Endothelial cell of umbilical vein (primary cell): ENCODE measurements at places on chromosomes 2 and 18.

- H3K27ac ChIP-seq, result no peak overlapping the region
- no peak overlapping the region for H3K4me3 ChIP-seq
- no peaks in the 10 kb centered on the region for H3K27me3 ChIP-seq
- H3K36me3 ChIP-seq, result no peaks in the 10 kb centered on the region
Observed at GRCh38 chr2:202577250-202578183, 57.3 kb upstream of the FAM117B start.

DNA sequence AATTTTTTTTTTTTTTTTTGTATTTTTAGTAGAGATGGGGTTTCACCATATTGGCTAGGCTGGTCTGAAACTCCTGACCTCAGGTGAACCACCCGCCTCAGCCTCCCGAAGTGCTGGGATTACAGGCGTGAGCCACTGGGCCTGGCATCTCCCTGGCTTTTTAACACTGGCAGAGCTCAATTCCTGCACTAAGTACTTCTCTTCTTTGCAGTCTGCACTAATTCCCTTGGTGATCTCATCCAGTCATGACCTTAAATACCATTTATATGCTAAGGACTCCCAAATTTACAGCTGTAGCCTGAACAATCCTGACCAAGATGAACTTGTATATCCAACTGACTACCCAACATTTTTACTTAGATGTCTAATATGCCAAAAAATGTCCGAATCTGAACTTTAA is 10.2 kb downstream of the PREPL start:
- no peak overlapping the region for H3K27ac ChIP-seq
- H3K4me3 ChIP-seq, result no peak overlapping the region
- H3K27me3 ChIP-seq, result no peaks in the 10 kb centered on the region

- no peaks in the 10 kb centered on the region for H3K36me3 ChIP-seq
- H3K27ac ChIP-seq, result no peak overlapping the region
- DNase-seq, result no peak
Observed at GRCh38 chr18:11136241-11136640, 13.1 kb downstream of the PIEZO2 start.

- no peaks in the 10 kb centered on the region for H3K27me3 ChIP-seq
- H3K4me1 ChIP-seq, result no peaks in the 10 kb centered on the region
- H3K4me3 ChIP-seq, result no peak overlapping the region
- no peak overlapping the region for H3K27ac ChIP-seq
- no peaks in the 10 kb centered on the region for H3K36me3 ChIP-seq
Observed at GRCh38 chr2:32743480-32744236, 115.8 kb downstream of the TTC27 start.

DNA sequence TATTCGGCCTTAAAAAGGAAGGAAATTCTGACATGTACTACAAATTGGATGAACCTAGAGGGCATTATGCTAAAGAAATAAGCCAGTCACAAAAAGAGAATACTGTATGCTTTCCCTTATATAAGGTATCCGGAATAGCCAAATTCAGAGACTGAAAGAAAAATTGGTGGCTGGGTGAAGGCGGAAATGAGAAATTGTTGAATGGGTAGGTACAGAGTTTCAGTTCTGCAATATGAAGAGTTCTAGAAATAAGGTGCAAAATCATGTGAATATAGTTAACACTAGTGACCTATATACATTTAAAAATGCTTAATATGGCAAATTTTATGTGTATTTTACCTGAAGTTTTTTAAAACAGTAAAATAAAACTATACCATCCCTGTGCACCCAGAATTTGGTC is 43.1 kb downstream of the RMP24 start:
- no peaks in the 10 kb centered on the region for H3K4me1 ChIP-seq
- no peak for DNase-seq
- no peaks in the 10 kb centered on the region for H3K27me3 ChIP-seq
- H3K36me3 ChIP-seq, result no peaks in the 10 kb centered on the region

GRCh38 chr2:60488291-60488690 is 65.2 kb downstream of the BCL11A start:
- H3K36me3 ChIP-seq, result no peaks in the 10 kb centered on the region
- H3K27ac ChIP-seq, result no peak overlapping the region
- DNase-seq, result no peak

GRCh38 chr2:175207741-175208438 is 26.4 kb upstream of the ATP5MC3 start:
- no peaks in the 10 kb centered on the region for H3K4me1 ChIP-seq
- no peak for DNase-seq
- no peak overlapping the region for H3K4me3 ChIP-seq
- no peaks in the 10 kb centered on the region for H3K36me3 ChIP-seq
- peaks cover 22% of the 10 kb centered on the region for H3K27me3 ChIP-seq

GRCh38 chr2:143121079-143121478 is 8.1 kb upstream of the ARHGAP15 start:
- H3K4me1 ChIP-seq, result no peaks in the 10 kb centered on the region
- no peak for DNase-seq
- peaks cover 1% of the 10 kb centered on the region for H3K27me3 ChIP-seq
- H3K4me3 ChIP-seq, result no peak overlapping the region

DNA sequence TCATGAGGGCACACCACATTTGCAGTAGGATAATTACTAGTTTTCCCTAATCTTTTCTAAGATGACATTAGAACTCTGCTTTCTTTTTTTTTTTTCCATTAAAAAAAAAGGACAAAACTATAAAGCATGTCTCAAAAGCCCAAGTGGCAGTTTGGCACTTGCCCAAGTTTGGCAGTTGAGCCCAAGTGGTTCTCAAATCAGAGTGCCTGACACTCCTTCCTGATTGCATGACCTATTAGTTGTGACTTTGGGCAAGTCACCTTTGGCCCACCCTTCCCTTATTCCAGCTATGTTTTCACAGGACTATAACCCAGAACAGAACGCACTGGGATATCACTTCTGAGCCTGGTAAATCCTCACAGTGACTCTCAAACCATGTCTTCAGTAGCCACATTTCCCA is 273.0 kb downstream of the CCDC85A start:
- peaks cover 7% of the 10 kb centered on the region for H3K27me3 ChIP-seq
- H3K4me3 ChIP-seq, result no peak overlapping the region
- no peak for DNase-seq
- H3K4me1 ChIP-seq, result no peaks in the 10 kb centered on the region

GRCh38 chr2:120779781-120780283 is 44.2 kb downstream of the GLI2 start:
- no peak overlapping the region for H3K27ac ChIP-seq
- no peak for DNase-seq
- no peaks in the 10 kb centered on the region for H3K36me3 ChIP-seq
- peaks cover 8% of the 10 kb centered on the region for H3K4me1 ChIP-seq

DNA sequence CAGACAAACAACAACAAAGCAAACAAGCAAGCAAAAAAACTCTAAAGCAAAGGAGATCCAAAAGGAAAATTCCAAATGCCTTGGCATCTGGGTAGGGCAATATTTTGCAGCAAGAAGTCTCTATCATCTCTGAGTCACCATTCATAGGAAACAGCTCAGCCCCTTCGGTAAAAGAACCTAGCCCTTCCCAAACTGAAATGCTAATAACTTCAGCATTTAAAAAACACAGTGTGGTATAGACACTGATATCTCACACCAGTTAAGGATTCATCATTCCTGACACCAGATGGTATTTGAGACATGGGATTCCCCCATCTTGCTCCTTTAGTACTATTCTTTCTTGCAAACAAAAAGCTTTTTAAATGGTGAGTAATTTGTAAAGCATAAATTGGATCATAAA is 491.8 kb downstream of the TXNL1 start:
- H3K4me1 ChIP-seq, result no peaks in the 10 kb centered on the region
- H3K36me3 ChIP-seq, result no peaks in the 10 kb centered on the region
- no peak for DNase-seq
- no peak overlapping the region for H3K27ac ChIP-seq
- no peak overlapping the region for H3K4me3 ChIP-seq
- no peaks in the 10 kb centered on the region for H3K27me3 ChIP-seq

GRCh38 chr2:49988276-49988675 is 834.0 kb upstream of the FSHR start:
- no peak overlapping the region for H3K4me3 ChIP-seq
- no peaks in the 10 kb centered on the region for H3K36me3 ChIP-seq
- no peaks in the 10 kb centered on the region for H3K27me3 ChIP-seq
- no peak for DNase-seq
- no peaks in the 10 kb centered on the region for H3K4me1 ChIP-seq

GRCh38 chr2:132760405-132760804 is 90.4 kb upstream of the LYPD1 start:
- no peaks in the 10 kb centered on the region for H3K4me1 ChIP-seq
- no peak overlapping the region for H3K27ac ChIP-seq
- H3K27me3 ChIP-seq, result no peaks in the 10 kb centered on the region
- H3K4me3 ChIP-seq, result no peak overlapping the region
- H3K36me3 ChIP-seq, result no peaks in the 10 kb centered on the region
- no peak for DNase-seq

GRCh38 chr2:167209784-167210183 is 321.5 kb downstream of the XIRP2 start:
- H3K36me3 ChIP-seq, result no peaks in the 10 kb centered on the region
- no peaks in the 10 kb centered on the region for H3K27me3 ChIP-seq
- H3K4me1 ChIP-seq, result no peaks in the 10 kb centered on the region
- DNase-seq, result no peak

DNA sequence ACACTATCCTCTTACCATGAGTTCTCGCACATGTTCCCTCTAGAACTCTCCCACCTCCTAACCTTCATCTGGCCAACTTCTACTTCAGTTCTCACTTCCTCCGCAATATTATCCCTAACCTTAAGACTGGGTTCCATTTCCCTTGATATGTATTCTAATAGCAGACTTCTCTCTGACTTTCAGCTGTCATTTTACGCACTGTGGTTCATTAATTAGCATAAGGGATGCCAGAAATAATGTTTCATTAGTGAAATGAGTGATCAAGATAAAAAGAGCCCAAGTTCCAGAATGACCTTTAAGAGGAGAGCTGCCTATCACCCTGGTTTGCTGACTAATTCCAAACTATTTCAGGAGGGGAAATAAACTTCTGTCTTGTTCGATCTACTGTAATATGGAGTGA is 108.6 kb upstream of the CCDC150 start:
- no peak for DNase-seq
- H3K27ac ChIP-seq, result no peak overlapping the region
- peaks cover 19% of the 10 kb centered on the region for H3K27me3 ChIP-seq
- no peaks in the 10 kb centered on the region for H3K36me3 ChIP-seq

- no peaks in the 10 kb centered on the region for H3K4me1 ChIP-seq
- no peak overlapping the region for H3K4me3 ChIP-seq
- H3K27me3 ChIP-seq, result no peaks in the 10 kb centered on the region
Observed at GRCh38 chr2:220300806-220301205, 673.4 kb downstream of the SLC4A3 start.

DNA sequence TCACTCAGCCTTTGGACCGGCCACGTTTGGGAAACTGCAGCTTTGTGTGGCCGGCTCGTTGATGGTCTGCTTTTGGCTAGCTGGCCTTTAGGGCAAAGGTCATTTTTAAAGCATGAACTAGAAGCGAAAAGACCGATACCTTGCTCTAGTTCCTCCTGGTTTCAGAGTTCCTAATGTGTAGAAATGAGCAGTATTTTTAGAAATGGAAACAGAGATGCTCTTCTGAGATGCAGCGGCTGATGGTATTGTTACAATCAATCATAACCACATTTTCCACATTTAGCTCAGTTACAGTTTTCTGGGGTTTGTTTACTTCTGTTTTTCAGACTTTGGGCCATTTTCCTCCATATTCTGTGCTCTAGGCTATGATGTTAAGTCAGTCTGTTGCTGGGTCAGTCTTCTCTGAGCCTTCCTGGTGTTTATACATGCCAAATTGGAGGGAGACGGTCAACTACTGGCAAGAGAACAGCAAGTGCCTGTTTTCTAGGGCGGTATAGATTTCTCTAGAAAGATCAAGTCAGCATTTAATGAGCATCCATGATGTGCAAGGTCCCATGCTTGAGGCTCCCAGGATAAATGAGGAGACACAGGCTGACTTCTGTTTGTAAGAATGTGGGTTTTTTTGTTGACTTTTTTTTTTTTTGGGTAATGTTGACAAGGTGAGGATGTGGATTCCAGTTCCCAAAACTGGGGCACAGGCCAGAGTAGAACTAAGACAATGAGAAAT is 28.0 kb downstream of the RNF144A start:
- no peak overlapping the region for H3K27ac ChIP-seq
- H3K36me3 ChIP-seq, result no peaks in the 10 kb centered on the region
- H3K4me1 ChIP-seq, result peaks cover 3% of the 10 kb centered on the region
- no peak for DNase-seq
- H3K27me3 ChIP-seq, result no peaks in the 10 kb centered on the region

GRCh38 chr2:10875126-10875525 is 36.6 kb upstream of the KCNF1 start:
- no peaks in the 10 kb centered on the region for H3K4me1 ChIP-seq
- H3K27ac ChIP-seq, result no peak overlapping the region
- H3K36me3 ChIP-seq, result no peaks in the 10 kb centered on the region
- DNase-seq, result no peak

GRCh38 chr2:149858901-149859634 is 271.5 kb upstream of the MMADHC start:
- no peak overlapping the region for H3K4me3 ChIP-seq
- no peaks in the 10 kb centered on the region for H3K27me3 ChIP-seq
- peaks cover 36% of the 10 kb centered on the region for H3K4me1 ChIP-seq
- DNase-seq, result peak; percentile 66

GRCh38 chr2:49933711-49934110 is 779.4 kb upstream of the FSHR start:
- H3K4me3 ChIP-seq, result no peak overlapping the region
- H3K4me1 ChIP-seq, result no peaks in the 10 kb centered on the region
- DNase-seq, result no peak
- H3K27ac ChIP-seq, result no peak overlapping the region
- no peaks in the 10 kb centered on the region for H3K27me3 ChIP-seq
- H3K36me3 ChIP-seq, result no peaks in the 10 kb centered on the region

DNA sequence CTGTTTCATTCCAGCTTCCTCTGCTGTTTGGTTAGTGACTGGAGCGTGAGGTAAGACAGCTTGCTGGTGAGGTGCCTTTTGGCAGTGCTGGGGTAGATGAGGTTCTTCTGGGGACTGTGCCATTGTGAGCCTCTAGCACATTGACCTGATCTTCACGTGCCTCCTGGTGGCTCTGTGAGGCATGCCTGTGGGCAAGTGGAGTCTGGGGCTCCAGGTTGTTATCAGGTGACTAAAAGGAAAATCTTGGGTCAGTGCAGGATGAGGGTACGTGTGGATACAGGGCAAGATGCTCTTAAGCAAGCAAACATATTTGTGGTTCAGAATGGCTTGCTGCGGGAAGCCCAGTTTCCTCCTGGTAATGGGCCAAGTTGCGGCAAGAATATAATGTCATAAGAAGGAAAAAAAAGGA is 75.4 kb downstream of the FHOD3 start:
- H3K27me3 ChIP-seq, result no peaks in the 10 kb centered on the region
- no peaks in the 10 kb centered on the region for H3K36me3 ChIP-seq
- no peak overlapping the region for H3K4me3 ChIP-seq
- no peak for DNase-seq
- H3K4me1 ChIP-seq, result no peaks in the 10 kb centered on the region

- H3K36me3 ChIP-seq, result peaks cover 23% of the 10 kb centered on the region
- no peaks in the 10 kb centered on the region for H3K27me3 ChIP-seq
- peaks cover 59% of the 10 kb centered on the region for H3K4me1 ChIP-seq
- H3K4me3 ChIP-seq, result peak overlapping the region; percentile 97
- DNase-seq, result no peak
Observed at GRCh38 chr2:150483532-150483931, 3.9 kb downstream of the RND3 start.
